ENCODE measurements at places on chromosomes 7 and 10. TPM values are rescaled to one million over a fixed set of nuclear protein-coding genes. Genes with fewer than 3 reads are reported as not detected.

Gene ERVW-1
- total RNA-seq = not detected

Gene MALSU1
- total RNA-seq = 101 TPM

Gene EPHA1
- 2.4 TPM for total RNA-seq

Gene PDLIM1
- total RNA-seq = 0.74 TPM

Gene IRF5
- 7.7 TPM for total RNA-seq

Gene BCCIP
- 113 TPM for total RNA-seq

Gene LEP
- total RNA-seq = not detected

Gene LIMK1
- 20.8 TPM for total RNA-seq

Gene AKR1D1
- not detected for total RNA-seq

Gene MYL10
- not detected for total RNA-seq

Gene MET
- total RNA-seq = 0.27 TPM

Gene CCDC126
- total RNA-seq = 6.5 TPM

Gene SLC26A3
- not detected for total RNA-seq

Gene PILRB
- total RNA-seq = 46.8 TPM

Gene FBXL13
- 1.4 TPM for total RNA-seq

Gene NPTX2
- 0.18 TPM for total RNA-seq

Gene TFR2
- 11.3 TPM for total RNA-seq

Gene NPFFR1
- not detected for total RNA-seq

Gene MCM10
- total RNA-seq = 69.0 TPM

Gene ANKRD61
- total RNA-seq = not detected

Gene IKZF1
- 295 TPM for total RNA-seq

Gene PRSS2
- not detected for total RNA-seq

Gene PRTFDC1
- total RNA-seq = 2.2 TPM

Gene FOXP2
- not detected for total RNA-seq

Gene AGR2
- not detected for total RNA-seq

Gene GDF2
- total RNA-seq = not detected

Gene FAM131B
- 2.9 TPM for total RNA-seq

Gene COL28A1
- not detected for total RNA-seq

Gene THSD7A
- not detected for total RNA-seq

Gene STEAP4
- not detected for total RNA-seq

Gene PDSS1
- total RNA-seq = 16.1 TPM

Gene CLRN3
- not detected for total RNA-seq

Gene RADIL
- 0.65 TPM for total RNA-seq

Gene HOXA11
- total RNA-seq = 0.13 TPM

Gene NFE2L3
- 22.6 TPM for total RNA-seq

Gene SUN3
- 0.95 TPM for total RNA-seq

Gene ZCCHC24
- 1.0 TPM for total RNA-seq

Gene SORCS3
- total RNA-seq = not detected

Gene PDE6C
- not detected for total RNA-seq

Gene KLF14
- total RNA-seq = not detected

Data from activated CD8-positive, alpha-beta T cell treated with anti-CD3 and anti-CD28 coated beads for 36 hours (primary cell).